ENCODE measurements at places on chromosomes 7 and 10.

DNA sequence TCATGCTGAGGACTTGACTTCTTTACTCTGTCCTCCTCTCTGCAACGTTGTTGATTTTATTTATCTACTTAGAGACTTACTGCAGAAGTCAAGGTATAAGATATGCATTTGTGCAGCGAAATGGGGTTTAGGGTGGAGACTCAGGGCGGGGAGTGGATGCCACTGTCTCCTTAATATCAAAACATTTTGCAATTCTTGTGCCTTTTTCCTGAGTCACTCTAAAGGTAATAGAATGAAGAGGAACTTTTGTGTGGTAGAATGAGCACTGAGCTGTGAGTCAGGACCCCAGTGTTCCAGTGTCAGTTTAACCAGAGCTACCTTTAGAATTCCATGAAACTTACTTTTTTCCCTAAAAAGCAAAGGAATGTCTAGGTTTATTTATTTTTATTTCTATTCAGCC, 78.2 kb downstream of the VTI1A start:
- DNase-seq: no peak

GRCh38 chr7:115585015-115585718, 445.4 kb downstream of the TFEC start:
- DNase-seq: no peak

- DNase-seq: no peak
Observed at GRCh38 chr7:70997261-70997660, 134.7 kb upstream of the GALNT17 start.

DNA sequence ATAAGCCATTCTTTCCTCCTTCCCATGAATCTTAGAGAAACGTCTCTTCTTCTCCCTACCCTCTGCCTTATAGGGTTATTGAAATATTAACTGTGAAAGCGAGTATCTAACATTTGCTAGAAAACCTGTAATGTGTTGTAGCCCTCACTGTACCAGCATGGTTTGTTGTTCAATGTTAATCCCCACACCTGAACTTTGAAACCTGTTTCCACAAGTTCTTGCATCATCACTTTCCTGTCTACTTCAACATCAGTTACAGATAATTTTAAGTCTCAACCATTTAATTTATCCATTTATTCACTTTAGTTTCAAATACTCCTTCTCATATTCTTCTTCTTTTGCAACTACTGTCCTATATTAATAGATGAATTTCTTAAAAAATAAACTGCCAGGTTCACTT, 148.2 kb downstream of the ETV1 start:
- DNase-seq: no peak

Measured in stimulated activated CD8-positive, alpha-beta memory T cell treated with anti-CD3 and anti-CD28 coated beads, Interleukin-15, amount 100 ng/mL, for 4 hours (primary cell).